MCF 10A (cell line): ENCODE measurements at places on chromosomes 4 and X.

DNA sequence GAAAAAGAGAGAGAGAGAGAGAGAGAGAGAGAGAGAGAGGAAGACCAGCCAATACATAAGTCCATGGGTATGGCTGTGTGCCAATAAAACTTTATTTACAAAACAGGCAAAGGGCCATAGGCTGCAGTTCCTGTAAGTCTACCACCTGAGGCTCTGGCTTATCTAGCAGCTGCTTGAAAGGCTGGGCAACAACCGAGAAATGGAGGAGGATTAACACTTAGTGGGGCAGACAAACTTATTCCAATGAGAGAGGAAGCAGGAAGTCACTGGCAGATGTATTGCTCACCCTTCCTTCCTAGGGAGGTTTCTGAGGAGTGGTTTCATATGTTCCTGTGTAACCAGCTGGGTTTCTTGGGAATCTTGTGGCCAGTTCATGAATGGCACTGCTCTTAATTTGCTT lies 4.7 kb upstream of the GPR143 start:
- peak; percentile 13 for DNase-seq

GRCh38 chr4:88054229-88054628 lies 46.8 kb downstream of the PKD2 start:
- no peak for DNase-seq

DNA sequence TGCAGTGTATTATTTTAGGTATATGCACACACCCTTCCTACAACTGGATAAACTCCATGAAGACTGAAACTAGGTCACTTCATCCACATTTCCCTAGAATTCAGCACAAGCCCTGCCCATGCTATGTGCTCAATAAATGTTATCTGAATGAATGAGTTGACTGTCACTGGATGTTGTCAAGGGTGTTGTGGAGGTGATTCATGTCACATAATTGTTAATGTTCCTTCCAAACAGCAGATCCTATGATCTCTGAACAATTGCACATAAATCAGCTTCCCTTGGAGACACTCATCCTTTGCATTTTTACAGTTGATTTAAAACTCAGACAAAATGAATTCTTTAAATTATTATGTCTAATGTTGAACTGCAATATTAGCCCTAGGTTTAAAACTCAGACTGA lies 154.7 kb downstream of the TSPAN5 start:
- no peak for DNase-seq

GRCh38 chr4:5650040-5650439 lies 58.3 kb downstream of the EVC2 start:
- no peak for DNase-seq

- peak; percentile 80 for DNase-seq
These were observed 201.0 kb upstream of the MAMLD1 start for GRCh38 chrX:150162141-150162540.

DNA sequence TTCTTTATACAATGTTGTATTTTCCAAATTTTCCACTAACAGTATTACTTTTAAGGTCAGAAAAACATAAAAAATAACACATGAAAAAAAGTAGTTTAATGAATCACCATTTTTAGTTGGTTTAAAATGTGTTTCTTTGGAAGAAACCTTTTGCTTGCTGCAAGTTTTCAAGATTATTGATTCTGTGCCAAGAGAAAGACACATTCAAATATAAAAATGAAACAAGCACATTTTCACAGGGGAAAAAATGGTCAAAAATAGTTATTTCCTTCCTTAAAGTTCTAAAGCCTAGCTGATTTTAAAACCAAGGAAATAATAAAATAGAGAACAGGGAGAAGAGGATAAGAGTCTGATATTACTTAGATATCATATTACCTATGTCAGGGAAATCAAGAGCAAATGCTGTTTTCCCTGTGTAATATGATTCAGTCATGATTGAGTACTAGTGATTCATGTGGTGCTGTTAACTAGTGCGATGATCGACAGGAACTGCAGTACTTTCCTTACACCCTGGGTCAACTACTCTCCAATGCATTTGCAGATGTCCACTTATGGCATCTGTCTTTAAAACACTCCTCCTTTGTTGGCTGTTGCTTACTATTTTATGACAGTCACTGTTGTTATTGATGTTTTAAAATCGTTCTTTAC lies 103.8 kb downstream of the CAMK2D start:
- DNase-seq = peak; percentile 64

DNA sequence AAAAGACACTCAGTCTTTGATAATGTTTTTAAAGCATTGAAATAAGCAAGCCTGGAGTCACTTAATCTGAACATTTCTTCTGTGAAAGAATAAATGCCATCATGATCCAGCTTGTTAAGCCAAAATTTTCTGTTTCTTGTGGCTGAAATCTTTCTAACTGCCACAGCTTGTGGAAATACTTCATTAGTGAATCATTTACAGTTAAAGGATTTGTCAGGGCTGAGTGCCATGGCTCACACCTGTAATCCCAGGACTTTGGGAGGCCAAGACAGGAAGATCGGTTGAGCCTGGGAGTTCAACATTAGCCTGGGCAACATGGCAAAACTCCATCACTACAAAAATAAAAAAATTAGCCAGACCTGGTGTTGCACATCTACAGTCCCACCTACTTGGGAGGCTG lies 93.3 kb upstream of the PDE5A start:
- DNase-seq = peak; percentile 6

- DNase-seq = no peak
These were observed 114.9 kb upstream of the TEX13D start for GRCh38 chrX:124217304-124218251.

DNA sequence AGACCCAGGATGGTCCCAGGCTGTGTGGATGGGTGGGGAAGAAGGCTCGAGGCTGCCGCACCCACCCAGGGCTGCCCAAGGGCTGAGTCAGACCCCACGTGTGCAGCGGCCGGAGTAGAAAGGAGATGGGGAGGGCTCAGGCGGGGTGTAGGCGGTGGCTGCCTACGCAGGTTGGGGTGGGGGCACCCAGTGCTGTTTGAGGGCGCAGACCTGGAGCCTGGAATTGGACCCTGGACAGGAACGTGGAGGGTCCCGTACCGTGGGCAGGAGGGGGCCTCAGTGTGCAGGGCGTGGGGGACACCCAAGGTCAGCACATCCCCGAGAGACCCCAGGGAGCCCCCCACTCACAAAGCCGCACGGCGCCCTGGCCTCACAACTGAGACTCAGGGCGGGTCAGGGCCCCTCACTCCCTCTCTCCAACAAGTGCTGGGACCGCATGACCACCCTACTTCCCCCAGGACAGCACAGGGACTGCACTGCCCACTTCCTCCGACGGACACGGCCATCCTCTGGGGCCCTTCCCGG lies 79.9 kb downstream of the FAM53A start:
- DNase-seq = peak; percentile 8

- DNase-seq = no peak
These were observed 6.2 kb downstream of the IL21 start for GRCh38 chr4:122614621-122615020.

- DNase-seq = no peak
These were observed 87.4 kb downstream of the ATXN3L start for GRCh38 chrX:13232484-13232883.

DNA sequence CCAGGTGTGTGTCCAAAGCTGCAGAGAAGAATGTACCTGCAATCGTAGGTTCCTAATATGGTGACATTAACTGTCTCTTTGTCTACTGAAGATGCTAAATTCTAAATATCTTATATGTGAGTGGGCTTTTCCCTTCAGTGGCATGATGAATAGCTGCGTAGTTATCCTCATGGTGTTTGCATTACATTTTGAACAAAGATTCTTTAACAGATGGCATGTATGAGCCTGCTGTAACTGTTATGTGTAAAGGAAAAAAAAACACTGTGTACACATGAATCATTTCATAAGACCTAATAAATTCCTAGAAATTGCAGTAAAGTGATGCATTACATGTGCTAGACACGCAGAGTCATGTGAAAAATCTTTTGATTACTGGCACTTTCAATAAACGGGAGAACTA lies 288.0 kb downstream of the SH2D1A start:
- DNase-seq = no peak

DNA sequence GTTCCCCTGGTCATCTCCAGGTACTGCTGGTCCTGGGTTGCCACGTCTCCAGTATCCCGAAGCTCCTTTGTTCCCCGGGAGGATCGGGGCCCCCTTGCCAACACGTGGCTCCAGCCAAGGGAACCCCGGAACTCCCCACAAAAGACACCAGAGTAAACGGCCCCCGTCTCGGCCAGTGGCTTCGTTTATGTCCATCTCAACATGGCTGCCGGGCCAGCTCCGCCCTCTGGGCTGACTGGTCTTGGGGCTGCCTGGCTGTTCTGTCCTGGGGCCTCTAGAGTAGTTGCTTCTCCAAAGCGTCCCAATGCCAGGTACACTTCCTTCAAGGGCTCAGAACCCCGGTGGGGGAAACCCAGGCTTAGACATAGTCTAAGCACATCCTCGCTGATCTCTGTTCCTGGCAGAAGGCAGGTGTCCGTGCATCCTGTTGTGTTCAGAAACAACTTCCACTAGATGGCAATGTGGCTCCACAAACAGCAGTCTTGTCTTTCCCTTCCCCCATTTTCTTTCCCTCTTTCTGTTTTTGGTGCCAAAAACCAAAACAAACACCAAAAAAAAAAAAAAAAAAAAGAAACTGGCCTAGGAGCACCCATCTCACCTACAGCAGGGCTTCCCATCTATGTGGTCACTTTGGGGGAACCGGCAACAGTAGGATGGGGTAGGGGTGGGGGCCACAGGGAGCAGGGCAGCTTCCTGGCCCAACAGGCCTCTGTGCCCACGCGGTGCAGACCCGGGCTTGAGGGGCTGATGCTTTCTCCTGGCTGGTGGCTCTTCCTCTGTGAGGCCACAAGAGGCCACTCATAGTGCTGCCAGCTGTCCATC lies 35.3 kb downstream of the NBDY start:
- peak; percentile 88 for DNase-seq

DNA sequence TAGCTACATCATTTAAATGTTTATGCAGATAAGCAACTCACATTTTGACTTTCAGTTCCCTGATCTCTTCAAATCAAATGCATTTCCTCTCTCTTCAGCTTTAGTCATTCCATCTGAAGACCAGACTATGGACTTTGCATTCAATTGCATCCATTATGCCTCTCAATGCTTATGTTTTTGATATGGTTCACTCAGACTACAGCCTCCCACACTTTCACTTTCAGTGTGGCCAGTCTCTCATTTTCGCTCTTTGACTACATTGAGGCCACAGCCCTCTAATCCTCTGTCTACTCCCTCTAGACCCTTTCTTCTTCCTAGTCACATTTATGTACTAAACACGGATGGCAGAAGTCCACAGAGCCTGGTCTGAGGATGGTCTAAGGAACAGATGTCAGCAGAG lies 24.5 kb upstream of the VEGFC start:
- DNase-seq = no peak

DNA sequence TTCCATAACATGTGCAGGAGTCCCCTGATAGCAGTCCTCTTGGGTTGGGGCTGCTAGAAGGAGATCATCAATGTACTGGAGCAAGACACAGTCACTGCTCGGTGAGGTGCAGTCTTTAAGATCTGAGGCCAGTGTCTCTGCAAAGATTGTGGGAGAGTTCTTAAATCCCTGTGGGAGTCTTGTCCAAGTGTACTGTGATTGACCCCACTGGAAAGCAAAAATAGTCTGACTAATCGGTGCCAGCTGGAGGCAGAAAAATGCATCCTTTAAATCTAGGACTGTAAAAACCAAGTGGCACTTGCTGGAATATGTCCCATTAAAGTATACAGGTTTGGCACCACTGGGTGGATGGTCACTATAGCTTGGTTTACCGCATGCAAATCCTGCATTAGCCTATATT lies 31.1 kb downstream of the SULT1E1 start:
- no peak for DNase-seq

DNA sequence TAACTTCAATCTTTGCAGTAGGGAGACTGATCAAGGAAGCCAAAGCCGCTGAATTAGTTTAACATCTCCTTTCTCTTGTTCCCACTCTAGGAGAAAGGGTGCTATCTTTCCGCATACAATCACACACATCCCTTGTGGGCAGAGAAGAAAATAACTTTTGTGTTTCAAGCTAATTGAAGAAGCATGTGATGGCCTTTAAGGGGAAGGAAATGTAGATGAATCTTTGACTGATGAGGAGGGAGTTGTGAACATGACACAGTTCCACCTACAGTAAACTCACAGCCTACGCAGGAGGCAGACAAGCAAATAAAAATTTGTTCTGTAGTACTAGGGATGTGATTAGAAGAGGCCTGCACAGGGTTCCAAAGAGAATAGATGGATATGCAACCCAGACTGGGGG lies 14.7 kb upstream of the SPATA4 start:
- DNase-seq = no peak

- DNase-seq = no peak
These were observed 40.6 kb upstream of the RASSF6 start for GRCh38 chr4:73660808-73661207.

- DNase-seq = no peak
These were observed 135.9 kb downstream of the COL25A1 start for GRCh38 chr4:109166586-109166985.

GRCh38 chr4:89099471-89099870 lies 11.9 kb upstream of the TIGD2 start:
- DNase-seq = no peak

DNA sequence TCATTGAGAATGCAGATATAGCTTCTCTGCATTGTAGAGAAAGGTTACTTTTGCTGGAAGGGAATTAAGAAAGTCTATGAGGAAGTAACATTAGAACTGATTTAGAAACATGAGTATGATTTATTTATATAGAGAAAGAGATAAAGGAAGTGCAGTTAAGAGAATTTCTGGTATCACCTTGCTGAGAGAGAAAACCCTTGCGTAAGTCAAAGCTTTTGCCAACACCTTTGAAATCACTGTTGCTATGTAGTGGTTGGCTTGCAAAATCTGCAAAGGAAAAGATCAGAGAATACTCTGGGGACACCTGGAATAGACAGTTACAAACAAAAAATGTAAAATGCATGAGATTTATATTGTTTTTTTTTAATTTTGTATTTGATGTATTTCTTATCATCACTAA lies 137.3 kb upstream of the RXFP1 start:
- peak; percentile 41 for DNase-seq

DNA sequence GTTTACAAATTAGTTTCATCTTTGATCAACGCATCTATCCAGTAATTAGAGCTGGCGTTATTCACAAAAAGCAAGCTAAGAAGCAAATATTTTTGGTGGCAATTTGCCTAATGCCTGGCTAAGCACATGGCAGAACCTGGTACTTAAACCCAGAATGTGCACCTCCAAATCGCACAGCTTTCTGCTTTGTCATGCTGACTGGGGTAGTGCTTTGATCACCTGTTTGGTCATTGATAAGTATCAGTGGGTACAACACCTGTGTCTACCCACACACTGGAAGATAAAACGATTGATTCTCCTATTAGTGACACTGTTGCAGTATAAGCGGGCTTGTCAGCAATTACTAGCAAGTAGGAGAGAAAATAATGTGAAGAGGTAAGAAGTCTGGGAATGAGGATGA lies 1.9 kb downstream of the NUDT6 start:
- no peak for DNase-seq

DNA sequence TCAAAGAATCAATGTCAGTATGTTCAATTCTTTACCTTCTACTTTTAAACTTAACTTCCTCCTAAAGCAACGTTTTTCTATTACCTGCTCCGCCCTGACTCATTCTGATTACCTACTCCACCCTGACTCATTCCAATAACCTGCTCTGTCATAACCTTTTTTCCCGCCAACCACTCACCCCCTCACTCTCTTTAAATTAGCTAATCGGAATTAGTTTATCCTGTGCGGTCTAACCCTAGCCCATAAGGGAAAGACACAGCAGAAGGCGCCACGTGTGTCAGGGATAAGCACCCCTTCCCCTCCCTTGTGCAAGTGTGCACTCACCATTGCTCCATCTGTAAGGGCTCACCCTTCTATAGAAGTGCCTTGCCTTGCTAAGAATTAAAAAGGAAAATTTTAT lies 64.4 kb downstream of the EIF4E start:
- DNase-seq = peak; percentile 33
